ENCODE measurements at places on chromosomes 16 and 17.
A peak's percentile ranks its signal among the peaks of the same experiment; 100 is the strongest.

DNA sequence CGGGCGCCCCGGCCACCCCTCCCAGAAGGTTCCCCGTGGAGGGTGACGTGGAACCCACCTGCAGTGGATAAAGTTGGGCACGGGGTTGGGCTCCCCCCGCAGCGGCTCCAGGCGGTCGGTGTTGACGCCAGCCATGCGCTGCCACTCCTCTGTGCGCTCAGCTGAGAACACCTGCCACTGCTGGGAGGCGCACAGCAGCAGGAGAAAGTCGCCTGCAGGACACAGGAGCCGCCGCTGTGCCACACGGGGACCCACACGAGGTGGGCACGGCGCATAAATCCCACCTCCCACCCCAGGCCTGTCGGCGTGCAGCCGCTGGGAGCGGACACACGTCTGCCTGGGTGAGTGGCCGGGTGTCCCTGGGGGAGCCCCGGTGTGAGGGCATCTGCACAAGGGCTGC is 20.7 kb downstream of the CTU2 start:
- DNase-seq = no peak

- no peak for DNase-seq
Observed at GRCh38 chr17:14693382-14693781, 392.5 kb downstream of the HS3ST3B1 start.

- no peak for DNase-seq
Observed at GRCh38 chr17:14351493-14351892, 50.6 kb downstream of the HS3ST3B1 start.

- no peak for DNase-seq
Observed at GRCh38 chr16:20074099-20074991, 655 bp upstream of the GPR139 start.

- DNase-seq = no peak
Observed at GRCh38 chr17:7046127-7046724, 2.3 kb upstream of the SLC16A11 start.

GRCh38 chr17:77036841-77037381 is 103.9 kb upstream of the SEC14L1 start:
- DNase-seq = no peak

DNA sequence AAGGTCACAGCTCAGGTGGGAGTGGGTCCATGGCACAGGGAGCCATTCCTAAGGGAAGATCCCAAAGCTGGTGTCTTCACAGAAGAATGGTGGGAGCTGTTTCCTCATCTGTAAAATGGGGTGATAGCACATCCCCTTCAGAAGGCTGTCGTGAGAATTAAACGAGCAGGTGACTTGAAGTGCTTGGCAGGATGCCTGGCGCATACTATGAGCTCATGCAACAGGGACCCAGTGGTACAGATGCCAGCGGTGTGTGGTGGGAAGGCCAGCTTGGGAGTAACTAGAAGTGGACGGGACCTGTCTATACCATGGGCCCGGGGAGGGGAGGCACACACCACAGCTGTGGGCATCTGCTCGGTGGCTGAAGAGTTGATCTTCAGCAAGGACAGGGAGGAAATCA is 189.3 kb upstream of the TNRC6C start:
- no peak for DNase-seq

DNA sequence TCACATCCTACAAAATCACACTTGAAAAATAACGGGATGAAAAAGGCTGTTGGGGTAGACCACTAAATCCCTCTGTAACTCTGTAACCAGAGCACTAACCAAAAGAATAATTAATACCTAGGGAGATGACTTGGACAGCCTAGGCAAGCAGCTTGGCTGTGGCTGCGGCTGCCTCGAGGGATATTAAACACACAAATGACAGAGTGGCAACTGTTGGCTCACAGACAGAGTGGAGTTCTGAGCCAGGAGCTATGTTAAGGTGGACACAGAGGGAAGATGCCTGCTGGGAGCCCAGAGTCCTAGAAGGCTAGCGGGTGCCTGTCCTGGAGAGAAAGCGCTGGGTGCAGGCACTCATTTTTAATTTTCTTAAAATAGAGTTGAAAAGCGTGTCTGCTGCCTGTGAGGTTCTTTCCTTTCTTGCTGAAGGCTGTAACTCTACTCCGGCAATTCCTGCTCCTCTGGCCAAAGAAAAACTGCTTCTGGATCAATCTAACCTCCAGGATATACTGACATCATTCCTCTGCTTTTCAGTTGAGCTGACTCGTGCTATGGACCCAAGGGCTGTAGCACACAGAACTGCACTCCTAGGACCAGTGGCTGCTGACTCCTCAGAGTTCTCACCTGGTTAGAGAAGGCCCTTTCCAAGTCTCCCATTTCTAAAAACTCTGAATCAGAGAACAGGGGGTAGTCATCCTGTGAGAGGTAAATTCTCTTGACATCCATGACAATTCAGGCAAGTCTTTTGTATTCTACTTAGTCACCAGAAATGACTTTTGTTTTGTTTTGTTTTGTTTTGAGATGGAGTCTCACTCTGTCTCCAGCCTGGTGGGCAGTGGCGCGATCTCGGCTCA is 147.9 kb downstream of the STX8 start:
- DNase-seq = no peak

DNA sequence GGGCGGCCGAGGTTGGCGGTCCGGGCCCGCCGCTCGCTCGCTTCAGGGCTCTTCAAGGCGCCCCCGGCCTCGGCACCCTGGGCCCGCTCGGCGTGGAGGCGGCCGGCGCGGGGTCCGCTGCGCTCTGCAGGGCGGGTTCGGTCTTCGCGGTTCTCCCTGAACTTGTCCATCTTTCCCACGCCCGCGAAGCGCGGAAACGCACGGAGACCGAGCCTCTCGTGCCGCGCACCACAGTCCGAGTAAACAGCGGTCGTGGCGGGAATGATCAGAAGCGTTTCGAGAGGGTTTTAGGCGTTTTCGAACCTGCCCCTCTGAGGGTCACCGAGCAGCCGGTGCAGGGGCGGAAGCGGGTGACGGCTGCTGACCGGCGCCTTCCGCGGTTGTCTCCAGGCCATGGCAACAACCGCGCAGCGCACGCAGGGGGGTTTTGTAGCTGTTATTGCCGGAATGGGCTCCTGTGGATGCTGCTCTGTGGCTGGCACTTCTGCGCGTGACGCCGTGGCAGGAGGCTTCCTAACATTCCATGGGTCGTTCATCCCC is 414 bp downstream of the NARF start:
- peak; percentile 39 for DNase-seq

GRCh38 chr17:35893751-35894150 is 13.6 kb upstream of the CCL5 start:
- DNase-seq = no peak

GRCh38 chr16:70520612-70521297 is 2.6 kb downstream of the COG4 start:
- DNase-seq = peak; percentile 5

Measured in CD4-positive, CD25-positive, alpha-beta regulatory T cell (primary cell).